ENCODE measurements at places on chromosomes 11 and 22. TPM values are rescaled to one million over a fixed set of nuclear protein-coding genes. Genes with fewer than 3 reads are reported as not detected.

DNA sequence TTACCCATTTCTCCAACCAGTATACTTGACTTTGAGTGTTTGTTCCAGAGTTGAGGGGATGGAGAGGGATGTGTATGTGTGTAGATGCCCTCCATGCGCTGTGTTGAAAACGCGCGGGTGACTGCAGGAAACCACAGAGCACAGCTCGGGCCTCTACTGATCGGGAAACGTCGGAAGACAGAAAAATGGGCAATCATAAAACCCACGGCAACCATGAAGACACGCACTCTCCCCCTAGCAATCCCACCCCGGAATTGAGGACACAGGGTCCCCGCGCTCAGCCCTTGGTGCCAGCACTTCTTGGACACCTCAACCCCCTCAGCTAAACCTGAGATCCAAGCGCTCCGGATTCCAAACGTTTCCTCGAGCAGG, 251 bp upstream of the UQCC3 start:
- DNase-seq = no peak

DNA sequence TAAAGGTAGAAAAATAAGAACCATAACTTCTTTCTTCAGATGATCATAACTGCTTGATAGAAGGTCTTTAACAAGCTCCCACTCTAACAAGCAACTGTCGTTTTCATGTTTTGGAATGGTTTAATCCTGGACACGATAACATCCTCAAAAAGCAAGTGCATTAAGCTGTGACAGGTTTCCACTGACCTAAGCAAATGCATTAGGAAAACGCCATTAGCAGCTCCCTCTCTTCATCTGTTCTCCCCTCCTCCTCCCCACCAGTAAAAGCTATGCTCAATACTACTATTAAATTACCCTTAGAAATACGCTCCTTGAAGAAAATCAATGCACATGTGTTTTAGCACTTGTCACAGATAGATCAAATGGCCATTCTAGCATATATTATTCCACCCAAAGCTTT, 729.4 kb downstream of the OPCML start:
- no peak for DNase-seq

Gene TXN2
- 54.6 TPM for polyA plus RNA-seq

DNA sequence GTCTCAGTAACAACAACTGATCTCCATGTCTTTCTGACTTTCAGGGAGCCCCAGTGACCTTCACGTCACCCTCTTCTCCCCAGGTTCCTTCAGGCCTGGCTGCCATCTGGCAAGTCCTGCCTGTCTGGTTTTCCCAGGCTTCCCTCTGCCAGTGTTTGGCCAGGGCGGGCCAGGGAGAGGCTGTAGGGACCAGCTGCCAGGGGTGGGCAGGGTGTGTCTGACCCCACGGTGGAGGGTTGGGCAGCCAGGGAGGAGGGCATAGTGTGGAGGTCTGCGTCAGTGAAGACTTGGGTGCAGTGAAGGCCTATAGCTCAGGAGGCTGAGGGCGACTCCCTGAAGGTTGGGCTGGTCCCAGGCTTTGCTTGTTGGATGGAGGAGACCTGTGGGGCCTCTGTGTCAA, 11.9 kb upstream of the MRGPRX2 start:
- no peak for DNase-seq

GRCh38 chr11:93481696-93482095, 61.5 kb downstream of the SMCO4 start:
- no peak for DNase-seq

DNA sequence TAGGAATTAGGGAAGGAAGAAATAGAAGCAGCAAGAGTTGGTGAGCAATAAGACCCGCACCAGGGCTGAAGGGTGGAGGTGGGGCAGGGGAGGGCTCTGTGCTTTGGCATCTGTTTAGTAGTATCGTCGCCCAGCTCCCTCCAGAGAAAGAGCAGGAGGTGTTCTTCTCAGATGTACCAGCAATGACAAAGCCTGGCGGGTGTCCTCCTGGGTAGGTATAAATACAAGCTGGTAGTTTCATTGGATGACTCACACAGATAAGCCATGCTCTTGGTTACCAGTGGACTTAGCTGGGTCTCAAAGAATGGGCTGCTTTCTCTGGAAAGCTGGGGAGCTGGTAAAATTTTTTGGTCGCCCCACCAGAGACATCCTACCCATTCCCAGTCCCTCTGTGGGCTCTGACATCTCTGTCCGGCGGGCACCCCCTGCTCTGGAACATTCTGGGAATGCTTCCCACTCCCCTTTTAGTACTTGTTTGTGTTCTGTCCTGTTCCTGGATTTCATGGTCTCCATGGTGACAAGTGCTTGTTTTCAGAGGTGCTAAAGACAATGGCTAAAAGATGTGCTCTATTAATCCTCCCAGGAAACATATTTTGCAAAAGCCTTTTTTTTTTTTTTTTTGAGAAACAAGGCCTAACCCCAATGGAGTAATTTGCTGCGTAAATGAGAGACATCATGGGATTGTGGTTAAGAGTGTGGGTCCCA, 15.4 kb upstream of the TUBA8 start:
- DNase-seq = no peak

Gene BRSK2
- polyA plus RNA-seq = 0.51 TPM

Gene UBQLN3
- not detected for polyA plus RNA-seq

DNA sequence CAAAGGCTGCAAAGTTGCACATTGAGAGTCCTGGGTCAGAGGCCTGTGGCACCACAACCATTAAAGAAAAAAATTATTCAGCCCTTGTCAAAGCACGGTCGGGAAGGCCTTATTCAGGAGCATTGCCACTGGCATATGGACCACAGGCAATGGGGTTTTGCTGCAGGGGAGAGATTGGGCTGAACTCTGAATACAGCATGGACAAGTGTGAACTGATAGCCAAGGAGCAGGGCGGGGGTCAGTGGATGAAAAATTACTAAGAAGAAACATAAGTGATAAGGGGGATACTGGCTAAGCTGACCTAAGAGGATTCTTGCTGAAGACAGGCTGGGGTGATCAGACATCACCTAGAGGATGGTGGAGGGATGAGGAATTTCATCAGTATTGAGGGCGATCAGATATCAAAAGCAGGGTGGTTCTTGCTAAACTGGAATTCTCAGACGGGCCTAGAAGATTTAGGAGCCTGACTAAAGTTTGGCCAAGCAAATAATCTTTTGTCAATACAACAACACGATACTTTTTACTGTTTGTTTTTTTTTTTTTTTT, 3.3 kb upstream of the DGCR8 start:
- no peak for DNase-seq

DNA sequence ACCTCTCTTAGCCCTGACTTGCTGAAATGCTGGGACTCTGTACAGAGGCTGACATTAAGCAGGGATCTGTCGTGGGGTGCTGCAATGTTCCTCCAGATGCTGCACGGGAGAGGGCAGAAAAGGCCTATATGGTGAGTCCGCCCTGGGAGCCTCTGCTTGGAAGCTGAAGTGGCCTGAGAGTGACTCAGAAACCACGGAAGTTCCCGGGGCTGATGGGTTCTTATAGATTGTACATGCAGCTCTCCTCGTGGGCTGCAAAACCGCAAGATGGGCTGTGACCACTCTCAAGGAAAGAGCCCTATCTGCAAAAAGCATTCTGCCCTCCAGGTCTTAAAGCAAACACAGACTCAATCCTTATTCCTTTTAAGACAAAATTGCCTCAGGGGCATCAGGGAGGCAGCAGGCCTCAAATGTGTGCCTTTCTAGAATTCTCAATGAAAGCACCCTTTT, 5.8 kb upstream of the SLC43A3 start:
- DNase-seq = no peak

DNA sequence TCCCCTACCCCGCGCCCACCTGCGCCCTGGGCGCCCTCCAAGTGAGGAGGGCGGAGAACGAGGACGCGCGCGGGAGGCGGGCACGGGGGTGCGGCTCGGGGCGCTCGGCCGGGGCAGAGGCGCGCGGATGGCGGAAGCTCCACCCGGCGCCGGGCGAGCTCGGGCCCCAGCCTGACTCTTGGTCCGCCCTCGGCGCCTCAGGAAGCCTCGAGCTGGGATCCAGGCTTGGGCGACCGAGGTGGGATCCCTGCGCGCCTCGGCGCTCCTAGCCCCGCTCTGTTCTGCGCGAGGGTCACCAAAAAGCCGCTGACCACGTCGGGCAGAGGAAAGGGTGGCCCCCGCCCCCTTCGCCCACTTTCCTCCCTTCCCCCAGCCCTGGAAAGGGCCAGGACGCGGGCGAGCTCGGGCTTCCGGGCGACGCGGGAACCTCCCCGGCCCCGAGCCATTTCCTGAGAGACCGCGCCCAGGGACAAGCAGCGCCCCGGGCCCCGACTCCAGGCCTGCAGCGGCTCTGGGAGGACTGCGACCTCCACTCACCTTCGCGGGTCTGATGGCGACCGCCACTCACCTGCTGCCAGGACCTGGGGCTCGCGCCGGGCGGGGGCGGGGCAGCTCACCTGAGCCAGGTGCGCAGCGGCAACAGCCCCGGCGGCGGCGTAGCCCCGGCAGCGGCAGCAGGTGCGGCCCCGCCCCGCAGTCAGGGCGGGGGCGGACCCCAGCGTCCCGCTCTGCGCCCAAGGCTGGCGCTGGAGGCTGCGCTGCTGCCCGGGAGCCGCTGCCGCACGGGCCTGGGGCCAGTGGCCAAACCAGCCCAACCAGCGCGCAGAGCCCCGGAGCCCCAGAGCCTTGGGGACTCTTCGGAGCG, 2.2 kb upstream of the SIGIRR start:
- peak; percentile 65 for DNase-seq

- DNase-seq = no peak
Observed at GRCh38 chr11:58193391-58193790, 4.5 kb downstream of the OR9Q2 start.

- no peak for DNase-seq
Observed at GRCh38 chr11:48193876-48194275, 22.7 kb upstream of the OR4B1 start.

DNA sequence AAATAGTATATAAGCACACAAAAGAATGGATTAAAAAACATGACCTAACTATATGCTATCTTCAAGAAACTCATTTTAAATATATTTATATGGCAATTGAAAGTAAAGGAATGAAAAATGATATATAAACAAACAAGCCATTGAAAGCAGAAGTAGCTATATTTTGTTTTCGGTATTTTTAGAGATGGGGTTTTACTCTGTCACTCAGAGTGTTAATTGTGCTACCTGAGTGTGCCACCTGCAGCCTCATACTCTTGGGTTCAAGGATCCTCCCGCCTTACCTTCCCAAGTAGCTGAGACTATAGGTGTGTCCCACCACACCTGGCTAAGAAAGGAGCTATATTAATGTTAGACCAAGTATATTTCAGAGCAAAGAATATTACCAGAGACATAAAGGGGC, 624.1 kb downstream of the BUD13 start:
- no peak for DNase-seq

Gene BCL2L13
- polyA plus RNA-seq = 15.9 TPM

- DNase-seq = peak; percentile 82
Observed at GRCh38 chr22:17501679-17502285, 61.5 kb upstream of the SLC25A18 start.

Gene CTSW
- 5.4 TPM for polyA plus RNA-seq

Gene RAG2
- not detected for polyA plus RNA-seq

GRCh38 chr11:68956142-68956541, 24.6 kb downstream of the MRGPRD start:
- peak; percentile 53 for DNase-seq

Gene PAMR1
- not detected for polyA plus RNA-seq

- DNase-seq = no peak
Observed at GRCh38 chr11:115691030-115691429, 186.8 kb upstream of the CADM1 start.

Gene C11orf21
- polyA plus RNA-seq = 72.4 TPM

DNA sequence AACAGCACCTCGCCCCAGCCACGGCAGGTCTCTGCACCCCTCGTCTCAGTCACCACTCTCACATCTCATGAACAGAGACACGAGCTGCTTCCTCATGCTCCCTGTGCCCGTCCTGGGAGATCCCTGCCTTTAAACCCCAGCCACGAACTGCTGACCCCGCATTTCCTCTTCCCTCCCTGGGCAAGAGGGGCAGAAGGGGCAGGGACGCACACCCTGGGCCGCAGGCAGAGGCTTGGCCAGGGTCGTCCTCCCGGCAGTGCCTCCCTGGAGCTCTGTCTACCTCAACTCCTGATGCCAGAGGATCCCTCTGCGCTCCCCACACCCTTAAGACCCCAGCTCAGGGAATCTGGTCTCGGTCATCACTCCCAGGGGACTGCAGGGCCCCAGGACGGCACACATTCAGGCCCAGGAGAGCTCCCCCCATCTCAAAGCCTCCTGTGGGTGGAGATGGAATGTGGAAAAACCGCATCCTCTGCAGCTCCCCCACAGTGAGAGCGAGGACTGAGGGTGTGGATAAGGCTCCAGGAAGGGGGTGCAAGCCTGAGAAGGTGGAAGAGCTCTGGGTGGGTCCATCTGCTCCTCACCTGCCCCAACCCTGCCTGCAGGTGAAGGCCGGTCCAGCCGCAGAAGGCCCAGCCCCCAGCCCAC, 1.2 kb downstream of the BID start:
- DNase-seq = peak; percentile 50

DNA sequence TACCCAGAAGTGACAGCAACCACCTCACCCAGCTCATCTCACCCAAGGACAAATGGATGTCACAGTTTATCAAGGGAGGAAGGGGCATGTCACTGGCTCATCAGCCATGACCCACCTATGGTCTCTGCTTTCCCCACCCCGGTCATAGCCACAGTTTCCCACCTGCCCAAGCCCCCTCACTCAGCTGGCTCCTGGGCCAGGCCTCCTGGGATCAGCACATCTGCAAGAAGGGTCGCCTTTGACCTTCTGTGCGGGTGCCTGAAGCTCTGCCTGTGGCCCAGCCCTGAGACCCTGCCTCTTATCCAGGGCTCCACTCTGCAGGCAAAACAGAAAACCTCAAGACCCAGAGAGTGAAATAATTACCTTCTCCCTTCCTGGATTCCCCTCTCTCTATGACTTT, 236.4 kb downstream of the BUD13 start:
- no peak for DNase-seq

- no peak for DNase-seq
Observed at GRCh38 chr11:106614262-106614661, 404.0 kb downstream of the GUCY1A2 start.

Measured in B cell (primary cell).